ENCODE measurements at places on chromosomes 12 and 14.

GRCh38 chr14:76131071-76131965 is 20.4 kb upstream of the GPATCH2L start:
- DNase-seq = no peak

DNA sequence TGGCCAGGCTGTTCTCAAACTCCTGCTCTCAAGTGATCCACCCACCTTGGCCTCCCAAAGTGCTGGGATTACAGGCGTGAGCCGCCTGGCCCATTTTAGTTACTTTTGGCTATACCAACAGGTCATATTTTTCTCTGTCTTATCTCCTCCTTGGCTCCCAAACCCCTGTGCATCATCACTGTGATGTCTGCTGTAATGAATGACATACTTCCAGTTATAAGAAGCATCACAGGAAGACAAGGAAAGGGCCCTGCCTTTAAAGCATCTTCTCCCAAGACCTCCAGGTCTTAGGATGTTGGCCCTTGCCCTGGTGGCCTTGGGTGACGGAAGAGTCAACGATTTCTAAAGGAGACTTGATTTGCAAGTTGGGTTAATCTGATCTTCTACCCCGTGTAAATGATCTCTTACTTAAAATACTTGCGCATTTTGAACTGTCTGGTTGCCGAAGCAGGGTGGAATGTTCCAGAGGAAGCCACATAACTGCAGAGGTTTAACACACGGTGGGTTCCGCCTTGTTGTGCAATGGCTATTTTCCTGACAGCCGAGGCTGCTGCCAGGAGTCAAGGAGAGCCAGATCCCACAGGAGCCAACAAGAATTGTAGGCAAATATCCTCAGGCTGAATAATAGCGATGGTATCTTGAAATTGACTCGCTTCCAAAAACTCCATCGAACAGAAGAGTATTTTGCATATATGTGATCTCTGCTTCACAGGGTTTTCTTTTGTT is 55.7 kb upstream of the PLXNC1 start:
- no peak for DNase-seq

GRCh38 chr12:98911396-98911795 is 266.3 kb downstream of the APAF1 start:
- DNase-seq = no peak

GRCh38 chr12:114779647-114780046 is 95.7 kb upstream of the TBX3 start:
- no peak for DNase-seq

DNA sequence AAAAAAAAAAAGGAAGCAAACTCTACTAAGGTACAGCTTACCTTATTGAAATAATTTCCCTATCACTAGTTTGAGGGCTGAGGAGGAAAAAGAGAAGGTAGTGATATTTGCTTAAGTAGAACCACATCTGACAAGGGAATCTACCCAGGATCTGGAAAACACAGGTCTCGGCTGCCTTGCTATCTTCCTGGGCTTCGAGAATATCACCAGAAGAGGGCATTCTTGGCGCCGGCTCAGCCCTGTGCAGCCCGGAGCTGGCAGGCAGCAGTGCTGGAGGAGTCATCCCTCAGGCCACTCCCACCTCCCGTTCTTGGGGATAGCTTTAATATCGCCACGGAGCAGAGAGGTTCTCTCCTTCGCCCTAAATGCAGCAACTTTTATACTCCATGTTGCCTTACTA is 1181.2 kb downstream of the VRK1 start:
- peak; percentile 46 for DNase-seq

DNA sequence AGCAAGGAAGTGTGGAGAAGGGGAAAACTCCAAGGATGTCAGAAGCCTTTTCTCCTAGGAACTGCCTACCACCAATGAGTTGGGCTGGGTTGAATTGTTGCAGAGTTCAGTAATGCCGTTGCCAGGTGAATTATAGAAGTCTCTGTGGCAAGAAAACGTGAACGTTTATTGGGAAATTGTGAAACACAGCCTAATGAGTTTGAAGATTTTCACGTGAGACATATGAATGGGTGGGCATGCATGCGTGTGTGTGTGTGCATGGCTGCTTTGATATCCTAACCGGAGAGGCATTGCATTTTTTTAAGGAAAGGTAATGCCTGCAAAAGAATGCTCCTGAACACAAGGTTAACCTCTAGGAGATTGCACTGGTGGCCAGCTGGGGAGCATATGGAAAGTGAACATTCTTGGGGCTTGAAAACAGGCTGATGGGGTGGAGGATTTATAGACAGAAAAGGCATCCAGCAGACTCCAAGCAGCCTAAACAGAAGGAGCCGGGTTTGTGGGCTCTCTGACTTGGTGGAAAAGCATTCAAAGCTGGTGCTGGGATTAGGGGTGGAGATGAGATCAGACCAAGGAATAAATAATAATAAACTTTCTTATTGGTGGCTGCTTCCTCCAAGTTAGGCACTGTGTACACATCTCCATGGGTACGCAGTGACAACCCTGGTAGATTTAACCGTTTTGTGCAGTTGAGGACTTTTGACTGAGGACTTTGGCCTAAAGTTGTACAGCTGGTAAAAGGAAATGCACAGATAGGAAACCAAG is 67.8 kb downstream of the NTF3 start:
- no peak for DNase-seq
